Naive B cell (primary cell): ENCODE measurements at places on chromosomes 5 and 9.

GRCh38 chr9:97176206-97176605 is 131.3 kb upstream of the CCDC180 start:
- H3K27ac ChIP-seq, result no peak overlapping the region
- H3K27me3 ChIP-seq, result peaks cover 3% of the 10 kb centered on the region
- no peak overlapping the region for H3K4me3 ChIP-seq
- no peaks in the 10 kb centered on the region for H3K4me1 ChIP-seq
- H3K36me3 ChIP-seq, result no peaks in the 10 kb centered on the region
- DNase-seq, result no peak

DNA sequence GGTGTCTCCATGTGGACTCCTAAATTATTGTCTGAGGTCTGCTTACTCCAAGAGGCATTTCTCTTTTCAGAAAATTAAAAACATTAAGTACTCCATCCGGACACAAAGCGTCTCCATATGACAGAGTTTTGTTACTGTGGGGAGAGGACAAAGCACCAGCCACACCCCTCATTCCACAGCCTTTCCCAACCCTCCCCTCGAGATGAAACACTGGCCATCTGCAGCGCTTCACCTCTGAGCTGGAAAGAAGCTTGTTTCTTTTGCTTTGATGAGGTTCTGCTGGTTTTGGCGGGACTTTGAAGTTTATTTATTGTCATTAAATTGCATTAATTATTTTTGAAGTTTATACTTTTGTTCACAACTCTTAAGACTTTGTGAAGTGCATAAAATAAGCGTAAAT is 27.6 kb upstream of the NKD2 start:
- no peaks in the 10 kb centered on the region for H3K4me1 ChIP-seq
- H3K27me3 ChIP-seq, result peaks cover 37% of the 10 kb centered on the region
- H3K27ac ChIP-seq, result no peak overlapping the region

DNA sequence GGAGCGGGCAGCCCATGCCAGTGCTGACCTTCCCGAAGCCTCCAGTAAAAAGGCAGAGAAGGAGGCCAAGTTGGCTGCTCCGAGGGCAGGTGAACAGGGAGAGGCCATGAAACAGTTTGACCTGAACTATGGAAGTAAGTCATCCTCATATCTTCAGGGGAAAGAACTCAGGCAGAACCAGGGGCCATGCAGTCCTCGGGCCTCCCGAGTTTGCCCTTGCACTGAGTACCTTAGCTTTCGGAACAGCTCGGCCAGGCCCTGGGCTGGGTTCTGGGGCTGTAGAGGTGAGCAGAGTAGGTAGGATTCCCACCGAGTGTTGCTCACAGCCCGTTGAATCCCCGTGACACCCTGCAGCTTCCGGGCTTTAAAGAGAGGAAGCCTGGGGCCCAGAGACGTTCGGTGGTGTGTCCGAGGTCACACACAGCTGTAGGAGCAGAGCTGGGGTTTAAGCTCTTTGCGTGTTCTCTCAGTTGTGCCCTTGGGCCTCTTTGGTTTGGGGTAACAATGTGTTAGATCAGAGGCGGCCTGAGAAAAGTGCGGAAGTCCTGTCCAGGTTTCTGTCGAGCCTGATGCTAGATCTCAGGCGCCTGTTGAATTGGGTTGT is 24.8 kb upstream of the POMT1 start:
- no peak overlapping the region for H3K4me3 ChIP-seq
- peak overlapping the region; percentile 23 for H3K27ac ChIP-seq
- DNase-seq, result no peak
- peaks cover 13% of the 10 kb centered on the region for H3K36me3 ChIP-seq
- H3K4me1 ChIP-seq, result peaks cover 4% of the 10 kb centered on the region

DNA sequence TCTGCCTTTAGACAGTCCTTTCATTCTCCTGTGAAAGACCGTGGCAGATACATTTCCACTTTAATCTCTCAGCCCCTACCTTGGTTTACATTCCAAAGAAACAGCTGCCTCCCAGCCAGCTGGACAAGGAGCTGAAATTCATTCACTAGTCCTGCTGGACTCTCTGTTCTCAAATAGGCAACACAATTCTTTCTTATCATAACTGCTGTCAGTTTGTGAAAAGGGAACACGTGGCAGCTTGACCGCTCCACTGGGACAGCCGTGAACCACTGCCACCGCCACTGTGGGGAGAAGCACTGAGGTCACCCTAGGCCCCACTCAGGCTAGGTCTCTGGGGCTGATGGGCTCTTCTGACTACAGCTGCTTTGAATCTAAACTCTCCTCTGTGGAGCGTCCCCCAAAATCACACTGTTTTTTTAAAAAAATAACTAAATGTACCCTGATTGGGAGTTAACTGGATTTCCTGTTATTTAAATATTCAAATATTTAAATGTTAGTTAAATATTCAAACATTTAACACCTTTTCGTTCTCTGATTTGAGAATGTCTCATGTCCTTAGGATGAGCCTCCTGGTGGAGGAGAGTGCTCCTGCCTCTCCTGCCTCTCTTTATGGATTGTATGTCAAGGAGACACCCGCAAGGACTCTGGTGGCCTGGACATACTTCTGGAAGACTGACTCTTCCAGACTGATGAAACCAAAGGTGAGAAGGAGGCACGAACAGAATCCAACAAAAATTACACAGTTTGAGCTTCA is 120.1 kb downstream of the BOD1 start:
- H3K36me3 ChIP-seq, result no peaks in the 10 kb centered on the region
- H3K4me1 ChIP-seq, result no peaks in the 10 kb centered on the region
- no peak overlapping the region for H3K27ac ChIP-seq
- no peak for DNase-seq
- H3K4me3 ChIP-seq, result no peak overlapping the region
- peaks cover 30% of the 10 kb centered on the region for H3K27me3 ChIP-seq
